HepG2 (cell line): ENCODE measurements at places on chromosomes 3 and 15. TPM values are rescaled to one million over a fixed set of nuclear protein-coding genes. Genes with fewer than 3 reads are reported as not detected.

The PCLAF gene
- total RNA-seq = 98.9 and 156 TPM in 2 replicates

The PLA2G4E gene
- not detected in 2 replicates for total RNA-seq

The FAM107A gene
- total RNA-seq = not detected in 2 replicates

The CLDN11 gene
- 2.9 and 4.9 TPM in 2 replicates for total RNA-seq

The CCRL2 gene
- total RNA-seq = not detected in 2 replicates

The MASP1 gene
- 9.3 and 10.8 TPM in 2 replicates for total RNA-seq

The KY gene
- total RNA-seq = not detected in 2 replicates

The NUDT16 gene
- 13.7 and 14.8 TPM in 2 replicates for total RNA-seq

The VGLL3 gene
- 0.01 and 0.07 TPM in 2 replicates for total RNA-seq

The COL6A6 gene
- total RNA-seq = not detected in 2 replicates

The LRTM1 gene
- total RNA-seq = not detected in 2 replicates

The RYK gene
- 58.7 and 66.2 TPM in 2 replicates for total RNA-seq

The HIGD2B gene
- total RNA-seq = not detected in 2 replicates

The STRC gene
- 0.07 TPM in 1 of 2 replicates, not detected in the other for total RNA-seq

The ALPK3 gene
- total RNA-seq = 0.03 and 0.04 TPM in 2 replicates

The XCR1 gene
- not detected in 2 replicates for total RNA-seq

The TRIM42 gene
- not detected in 2 replicates for total RNA-seq

The WDR72 gene
- total RNA-seq = 0.60 and 1.2 TPM in 2 replicates

The TIMP4 gene
- total RNA-seq = 0.07 TPM in 1 of 2 replicates, not detected in the other

The PAQR5 gene
- 0.11 and 0.53 TPM in 2 replicates for total RNA-seq

The ONECUT1 gene
- total RNA-seq = 9.1 and 9.3 TPM in 2 replicates

The CHRNA3 gene
- total RNA-seq = not detected in 2 replicates

The ANKUB1 gene
- total RNA-seq = not detected in 2 replicates

The CCDC32 gene
- 23.2 and 26.3 TPM in 2 replicates for total RNA-seq

The DCUN1D1 gene
- total RNA-seq = 39.7 and 66.9 TPM in 2 replicates

The MRPS25 gene
- 69.2 and 74.3 TPM in 2 replicates for total RNA-seq

The PLCD1 gene
- 10.1 and 11.4 TPM in 2 replicates for total RNA-seq

The PRSS50 gene
- total RNA-seq = not detected in 2 replicates

The SMCO1 gene
- total RNA-seq = not detected in 2 replicates

The C15orf62 gene
- 0.34 and 0.51 TPM in 2 replicates for total RNA-seq

The GATM gene
- total RNA-seq = 1.5 and 2.1 TPM in 2 replicates

The CADPS gene
- not detected in 2 replicates for total RNA-seq

The NR1I2 gene
- 10.9 and 13.4 TPM in 2 replicates for total RNA-seq

The CORO2B gene
- 0.35 and 0.36 TPM in 2 replicates for total RNA-seq

The EFL1 gene
- total RNA-seq = 12.0 and 16.2 TPM in 2 replicates

The ISL2 gene
- 2.5 and 5.1 TPM in 2 replicates for total RNA-seq

The GABRR3 gene
- total RNA-seq = 0.31 and 0.42 TPM in 2 replicates

The GUCA1C gene
- not detected in 2 replicates for total RNA-seq

The DIPK2A gene
- total RNA-seq = 3.3 and 8.0 TPM in 2 replicates

The ZNF385D gene
- not detected in 2 replicates for total RNA-seq

The TRPM1 gene
- total RNA-seq = not detected in 2 replicates

The FBLN2 gene
- total RNA-seq = not detected in 2 replicates

The UBA5 gene
- 46.8 and 52.2 TPM in 2 replicates for total RNA-seq

The GHRL gene
- 0.09 TPM in 1 of 2 replicates, not detected in the other for total RNA-seq

The SV2B gene
- total RNA-seq = not detected in 2 replicates
